ENCODE measurements at places on chromosomes 7 and 10. TPM values are rescaled to one million over a fixed set of nuclear protein-coding genes. Genes with fewer than 3 reads are reported as not detected.

GRCh38 chr7:1562597-1563051, 6.6 kb upstream of the TMEM184A start:
- no peak for DNase-seq
- no peaks in the 10 kb centered on the region for H3K36me3 ChIP-seq
- H3K27me3 ChIP-seq: no peaks in the 10 kb centered on the region
- no peak overlapping the region for H3K27ac ChIP-seq
- H3K4me1 ChIP-seq: no peaks in the 10 kb centered on the region

Gene COL1A2
- total RNA-seq: 71.2 TPM

Gene SPDYE5
- not detected for total RNA-seq

Gene PTPRZ1
- total RNA-seq: not detected

Gene PLEKHA1
- total RNA-seq: 44.1 TPM

DNA sequence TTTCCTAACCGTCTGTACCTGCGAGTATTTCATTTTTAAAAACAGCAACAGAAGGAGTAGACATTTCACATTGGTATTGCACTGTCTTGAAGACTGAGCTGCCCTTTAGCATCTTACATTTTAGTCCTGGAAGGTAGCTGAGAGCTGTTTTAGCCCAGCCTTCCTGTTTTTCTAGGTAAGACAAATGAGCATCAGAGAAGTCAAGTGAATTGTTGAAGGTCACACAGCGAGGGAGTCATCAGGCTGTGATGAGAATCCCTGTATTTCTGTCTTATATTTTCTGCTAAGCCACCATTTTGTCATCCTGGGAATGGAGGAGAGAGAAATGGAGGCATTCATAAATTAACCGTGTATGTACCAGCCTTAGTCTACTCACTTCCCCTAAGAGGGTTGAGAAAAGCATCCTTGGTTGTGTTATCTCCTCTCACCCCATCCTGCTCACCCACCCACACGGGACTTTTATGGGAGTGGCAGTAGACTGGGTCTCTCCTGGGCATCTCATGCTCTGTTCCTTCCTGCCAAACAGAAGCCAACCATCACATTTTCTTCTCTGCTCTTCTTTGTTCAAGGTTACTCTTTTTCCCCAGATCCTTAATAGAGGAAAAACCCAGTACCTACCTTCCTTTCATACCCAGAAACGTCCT, 8.5 kb downstream of the RBM20 start:
- no peak overlapping the region for H3K4me3 ChIP-seq
- H3K27me3 ChIP-seq: no peaks in the 10 kb centered on the region
- no peak for DNase-seq
- H3K36me3 ChIP-seq: no peaks in the 10 kb centered on the region
- no peak overlapping the region for H3K27ac ChIP-seq
- H3K4me1 ChIP-seq: peaks cover 16% of the 10 kb centered on the region

Data from thyroid gland (tissue), 4 donors.